ENCODE measurements at places on chromosomes 6 and 20.
A peak's percentile ranks its signal among the peaks of the same experiment; 100 is the strongest.

GRCh38 chr6:84618836-84619235 is 145.6 kb downstream of the TBX18 start:
- no peak for DNase-seq

DNA sequence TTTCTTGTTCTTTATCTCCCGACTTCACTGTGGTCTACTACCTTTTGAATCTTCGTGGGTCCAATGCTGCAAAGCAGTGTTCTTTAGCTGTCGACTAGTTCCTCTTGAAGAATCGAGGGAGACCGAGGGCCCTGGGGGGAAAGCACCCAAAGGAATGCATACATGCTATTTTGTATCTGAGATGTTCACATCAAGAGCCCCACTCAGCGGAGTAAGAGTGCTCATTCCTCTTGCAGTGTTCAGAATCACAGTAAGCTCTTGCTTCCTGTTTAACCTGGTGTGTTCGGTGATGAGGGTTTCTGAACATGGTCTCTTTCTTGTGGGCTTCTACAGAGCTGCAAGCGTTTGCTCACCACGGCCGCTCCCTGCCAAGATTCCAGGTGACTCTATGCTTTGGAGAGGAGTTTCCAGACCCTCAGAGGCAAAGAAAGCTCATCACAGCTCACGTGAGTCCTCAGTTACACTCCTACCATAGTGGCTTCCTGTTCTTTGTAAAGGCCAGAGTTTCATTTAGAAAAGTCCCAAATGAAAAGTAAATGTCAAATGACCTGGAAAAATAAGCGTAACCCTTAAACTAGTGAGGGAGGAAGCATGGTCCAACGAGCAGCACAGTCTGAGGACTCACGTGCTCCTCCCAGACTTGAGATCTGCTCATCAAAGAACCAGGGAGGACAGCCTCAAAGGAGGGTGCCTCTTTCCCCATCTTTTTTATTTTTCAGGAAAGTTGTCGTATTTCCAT is 13.3 kb downstream of the IRF4 start:
- DNase-seq = no peak

- DNase-seq = no peak
Observed at GRCh38 chr6:168865-169455, 123.3 kb upstream of the DUSP22 start.

DNA sequence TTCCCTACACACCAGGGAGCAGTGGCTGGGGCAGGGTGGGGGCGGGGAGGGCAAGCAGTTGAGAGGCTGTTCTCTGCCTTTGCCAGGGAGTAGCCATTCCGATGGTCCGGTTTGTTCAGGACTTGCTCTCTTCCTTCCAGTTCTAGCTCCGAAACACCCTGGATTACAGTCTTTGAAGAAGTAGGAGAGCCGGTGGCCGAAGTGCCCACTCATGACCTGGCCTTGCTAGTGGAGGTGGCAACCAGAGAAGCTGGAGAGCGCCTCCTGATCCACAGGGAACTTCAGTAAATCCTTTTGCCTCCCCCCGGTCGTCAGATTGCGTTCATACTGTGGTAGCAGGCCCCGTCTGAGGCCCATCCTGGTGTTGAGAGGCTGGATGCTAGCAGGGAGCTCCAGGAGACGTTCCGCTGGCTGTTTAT is 92.8 kb downstream of the ARID1B start:
- DNase-seq = no peak

- no peak for DNase-seq
Observed at GRCh38 chr20:23125159-23125558, 39.0 kb upstream of the CD93 start.

- no peak for DNase-seq
Observed at GRCh38 chr6:105639124-105639523, 236.2 kb upstream of the PREP start.

- DNase-seq = no peak
Observed at GRCh38 chr20:9235518-9235917, 166.6 kb downstream of the PLCB4 start.

GRCh38 chr6:61711849-61712248 is 574.2 kb downstream of the KHDRBS2 start:
- DNase-seq = peak; percentile 0

DNA sequence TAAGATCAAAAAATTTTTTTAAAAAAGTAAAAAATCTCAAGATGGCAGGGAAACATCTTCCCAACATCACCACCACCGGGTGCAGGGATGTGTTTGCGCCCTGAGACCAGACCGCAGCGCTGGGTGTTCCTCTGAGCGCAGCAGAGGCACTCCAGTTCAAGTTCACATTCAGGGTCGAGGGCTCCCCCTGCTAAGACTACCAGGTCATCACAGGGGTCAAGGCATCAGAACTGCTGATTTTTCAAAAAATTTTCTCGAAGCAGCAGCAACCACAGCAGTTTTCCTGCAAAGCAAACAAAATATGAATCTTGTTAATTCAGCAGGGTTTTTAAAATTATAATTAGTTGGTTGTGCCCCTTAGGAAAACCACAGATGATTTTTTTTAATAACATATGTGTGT is 83.1 kb downstream of the MYLK4 start:
- no peak for DNase-seq

- DNase-seq = no peak
Observed at GRCh38 chr20:44081476-44081875, 105.5 kb downstream of the JPH2 start.

- no peak for DNase-seq
Observed at GRCh38 chr6:56017198-56017597, 141.8 kb upstream of the BMP5 start.

- DNase-seq = no peak
Observed at GRCh38 chr6:70409216-70409615, 4.1 kb upstream of the FAM135A start.

DNA sequence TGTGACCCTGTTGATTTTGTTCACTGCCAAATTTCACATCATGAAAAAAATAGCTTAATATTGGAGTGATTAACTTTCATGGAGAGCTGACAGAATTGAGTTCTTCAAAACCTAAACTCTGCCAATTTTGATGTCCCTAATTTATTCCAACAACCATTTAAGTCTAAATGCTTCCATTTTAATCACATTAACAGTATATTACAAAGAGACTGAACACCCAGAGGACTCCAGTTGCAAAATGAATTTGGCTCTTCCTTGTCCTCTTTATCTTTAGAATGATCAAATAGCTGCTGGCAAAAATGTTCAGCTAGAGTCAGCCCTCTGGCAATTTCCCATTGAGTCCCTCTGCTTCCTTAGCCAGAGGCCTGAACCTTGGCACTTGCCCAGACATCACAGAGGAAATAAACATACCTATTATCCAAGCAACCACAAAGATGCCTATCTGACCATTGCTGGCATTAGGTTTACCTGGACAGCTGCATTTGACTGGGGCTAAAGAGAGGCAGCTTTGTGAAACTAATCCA is 299.0 kb upstream of the STXBP5 start:
- DNase-seq = no peak

GRCh38 chr6:15420959-15421438 is 175.1 kb downstream of the JARID2 start:
- DNase-seq = no peak

DNA sequence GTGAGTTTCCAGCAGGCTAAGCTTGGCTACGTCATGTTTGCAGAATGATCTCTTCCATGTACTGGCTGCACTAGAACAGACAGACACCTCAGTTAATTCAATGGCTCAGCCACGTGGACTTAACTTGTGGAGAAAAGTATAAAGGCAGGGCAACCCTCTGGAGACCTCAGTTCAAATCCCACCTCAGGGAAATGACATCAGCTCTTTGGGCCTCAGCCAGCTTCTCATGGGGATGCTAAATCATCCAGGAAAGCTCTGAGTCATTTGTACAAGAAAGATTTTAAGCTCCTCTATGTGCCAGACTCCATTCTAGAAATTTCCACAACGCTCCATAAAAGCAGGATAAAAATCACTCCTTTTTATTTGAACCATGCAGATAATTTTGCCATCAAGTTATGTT is 128.5 kb upstream of the SALL4 start:
- DNase-seq = peak; percentile 86

All from NCI-H460 (cell line).